GM18507 (cell line): ENCODE measurements at places on chromosomes 7 and 10.

DNA sequence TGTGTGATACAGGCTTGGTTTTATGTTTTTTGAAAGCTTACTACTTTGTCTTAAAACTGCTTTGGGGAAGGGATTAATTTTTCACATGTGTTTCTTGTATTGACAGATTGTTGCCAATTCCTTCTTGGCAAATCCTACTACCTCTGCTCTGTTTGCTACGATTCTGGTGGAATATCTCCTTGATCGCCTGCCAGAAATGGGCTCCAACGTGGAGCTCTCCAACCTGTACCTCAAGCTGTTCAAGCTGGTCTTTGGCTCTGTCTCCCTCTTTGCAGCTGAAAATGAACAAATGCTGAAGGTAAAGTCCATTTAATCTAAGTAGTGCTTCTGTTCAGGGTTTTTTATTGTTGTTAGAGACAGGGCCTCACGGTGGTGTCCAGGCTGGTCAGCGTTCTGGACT is 33.6 kb downstream of the TRRAP start:
- no peak for DNase-seq

GRCh38 chr7:141884539-141885225 is 31.5 kb upstream of the OR9A4 start:
- DNase-seq: no peak

GRCh38 chr7:134811765-134812164 is 32.3 kb downstream of the CALD1 start:
- DNase-seq: no peak

DNA sequence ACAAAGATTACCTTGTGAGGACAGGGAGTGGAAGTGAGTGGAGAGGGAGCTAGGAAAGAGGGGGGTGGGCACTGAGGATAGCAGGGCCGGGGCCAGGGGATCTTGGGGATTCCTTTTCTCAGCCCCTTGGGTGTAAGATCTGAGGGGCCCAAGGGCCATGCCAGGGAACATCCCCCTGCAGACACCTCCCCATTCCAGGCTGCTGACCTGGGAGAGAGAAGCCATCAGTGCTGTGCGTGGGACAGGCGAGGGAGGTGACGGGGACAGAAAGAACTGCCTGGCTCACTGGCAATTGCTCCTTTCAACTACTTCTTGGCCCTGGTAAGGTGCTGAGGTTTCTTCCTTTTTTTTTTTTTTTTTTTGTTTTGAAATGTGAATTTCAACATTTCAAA is 12.0 kb upstream of the BTBD16 start:
- DNase-seq: no peak

DNA sequence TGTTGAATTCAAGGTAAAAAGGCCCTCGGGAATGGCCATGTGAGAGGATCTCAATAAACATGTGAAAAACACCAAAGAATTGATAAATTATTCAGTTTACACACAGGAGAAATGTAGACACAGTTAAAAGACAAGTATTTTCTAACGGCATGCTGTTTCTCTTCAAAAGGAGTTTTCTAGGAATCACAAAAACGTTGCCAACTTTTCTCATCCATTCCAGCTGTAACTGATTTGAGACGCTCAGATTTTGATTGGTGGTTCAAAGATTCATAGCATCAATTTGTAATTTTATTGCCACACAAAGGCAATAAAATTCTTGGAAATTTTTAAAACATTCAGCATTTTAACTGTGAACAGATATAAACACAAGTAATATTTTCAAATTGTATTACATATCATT is 384.9 kb upstream of the PFKP start:
- no peak for DNase-seq

DNA sequence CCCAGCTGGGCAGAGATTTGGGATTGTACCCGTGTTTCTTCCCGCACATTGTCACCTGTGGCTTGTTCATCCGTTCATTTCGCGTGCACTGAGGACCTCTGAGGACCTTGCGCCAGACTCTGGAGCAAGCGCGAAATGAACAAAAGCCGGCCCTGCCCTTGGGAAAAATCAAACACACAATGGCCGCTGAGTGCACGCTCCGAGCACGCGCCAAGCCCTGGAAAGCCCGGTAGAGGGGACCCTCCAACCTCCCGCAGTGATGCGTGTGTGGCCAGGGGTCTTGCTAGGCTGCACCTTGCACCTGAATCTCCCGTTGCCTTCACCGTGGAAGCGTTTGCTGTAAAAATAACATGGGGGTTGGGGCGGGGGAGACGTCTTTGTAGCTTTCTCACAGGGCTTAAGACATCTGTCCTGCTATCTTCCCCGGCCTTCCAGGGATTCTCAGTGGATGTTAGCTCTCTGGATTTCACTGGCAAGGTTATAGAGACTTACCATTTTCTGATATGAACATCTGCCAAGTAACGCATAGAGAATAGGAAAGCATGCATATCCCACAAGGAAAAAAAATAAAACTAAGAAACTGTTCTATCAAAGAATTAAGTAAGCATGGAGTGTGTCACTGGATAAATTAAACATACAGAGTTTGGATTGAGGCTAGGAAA is 37.3 kb downstream of the ZNF777 start:
- DNase-seq: no peak
